ENCODE measurements at places on chromosomes 1 and 21.

- H3K36me3 ChIP-seq = no peaks in the 10 kb centered on the region
- H3K27ac ChIP-seq = no peak overlapping the region
- no peak for DNase-seq
- no peaks in the 10 kb centered on the region for H3K4me1 ChIP-seq
- H3K4me3 ChIP-seq = no peak overlapping the region
Observed at GRCh38 chr1:209403921-209404320, 179.6 kb upstream of the CAMK1G start.

DNA sequence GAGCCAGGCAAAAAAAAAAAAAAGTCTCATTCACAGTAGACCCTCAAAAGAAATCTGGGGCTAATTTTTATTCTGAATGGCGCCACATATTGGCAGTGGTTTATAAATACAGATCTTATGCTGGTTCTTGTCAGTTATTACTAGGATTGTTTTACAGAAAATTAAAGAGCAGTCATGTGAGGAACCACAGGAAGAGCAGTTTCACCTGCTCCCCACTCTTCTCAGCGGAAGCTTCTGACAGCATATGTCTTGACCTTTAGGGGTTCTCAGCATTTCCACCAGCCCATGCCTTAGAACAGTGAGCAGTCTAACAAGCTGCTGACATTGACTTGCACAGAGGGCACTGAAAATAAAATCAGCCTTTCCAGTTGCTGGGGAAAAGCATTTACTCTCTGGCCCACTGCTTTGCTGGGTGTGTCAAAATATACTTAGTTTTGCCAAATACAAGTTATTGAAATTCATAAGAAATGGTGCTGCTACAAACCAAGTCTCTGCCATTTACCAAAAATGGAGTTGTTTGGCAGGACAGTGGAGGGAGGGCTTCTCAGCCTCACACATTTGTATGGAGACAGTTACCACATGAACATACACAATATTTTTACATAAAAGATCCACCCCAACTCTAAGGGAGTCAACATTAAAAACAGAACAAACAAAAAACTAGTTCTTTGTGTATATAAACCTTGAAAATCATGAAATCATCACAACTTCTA, 144.2 kb downstream of the SYT2 start:
- no peaks in the 10 kb centered on the region for H3K27me3 ChIP-seq
- H3K4me3 ChIP-seq = no peak overlapping the region
- H3K4me1 ChIP-seq = peaks cover 31% of the 10 kb centered on the region
- DNase-seq = no peak

- peaks cover 2% of the 10 kb centered on the region for H3K27me3 ChIP-seq
- H3K36me3 ChIP-seq = no peaks in the 10 kb centered on the region
- H3K4me3 ChIP-seq = no peak overlapping the region
- no peak for DNase-seq
- H3K4me1 ChIP-seq = no peaks in the 10 kb centered on the region
Observed at GRCh38 chr1:162360874-162361260, 15.8 kb downstream of the SPATA46 start.

GRCh38 chr1:222767152-222767571, 30.2 kb downstream of the FAM177B start:
- peaks cover 2% of the 10 kb centered on the region for H3K4me1 ChIP-seq
- DNase-seq = no peak
- H3K27ac ChIP-seq = peak overlapping the region; percentile 7
- H3K27me3 ChIP-seq = peaks cover 3% of the 10 kb centered on the region

DNA sequence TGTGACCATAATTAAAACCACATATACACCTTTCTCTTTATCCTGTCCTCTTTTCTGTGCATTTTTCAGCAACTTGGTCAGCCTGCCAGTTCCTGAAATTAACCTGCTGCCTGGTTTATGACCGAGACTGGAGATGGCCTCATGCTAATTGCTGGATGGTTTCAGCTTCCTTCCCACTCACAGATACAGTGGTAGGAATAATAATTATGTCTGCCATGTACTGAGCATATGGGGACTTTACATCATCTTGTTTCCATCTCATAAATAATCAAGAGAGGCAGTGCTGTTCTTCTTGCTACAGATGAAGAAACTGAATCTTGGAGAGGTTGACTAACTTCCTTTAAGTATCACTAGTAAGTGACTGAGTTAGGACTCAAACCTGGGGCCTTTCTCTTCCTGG, 148.2 kb downstream of the NOS1AP start:
- no peak overlapping the region for H3K27ac ChIP-seq
- no peak for DNase-seq
- H3K27me3 ChIP-seq = no peaks in the 10 kb centered on the region
- no peaks in the 10 kb centered on the region for H3K36me3 ChIP-seq
- H3K4me1 ChIP-seq = no peaks in the 10 kb centered on the region

GRCh38 chr1:99641558-99641957, 4.4 kb upstream of the PALMD start:
- H3K36me3 ChIP-seq = no peaks in the 10 kb centered on the region
- DNase-seq = no peak
- H3K27ac ChIP-seq = no peak overlapping the region
- peaks cover 8% of the 10 kb centered on the region for H3K27me3 ChIP-seq
- H3K4me1 ChIP-seq = peaks cover 3% of the 10 kb centered on the region

- H3K4me3 ChIP-seq = no peak overlapping the region
- H3K27me3 ChIP-seq = no peaks in the 10 kb centered on the region
- H3K36me3 ChIP-seq = no peaks in the 10 kb centered on the region
- no peak for DNase-seq
Observed at GRCh38 chr1:225747566-225747965, 30.1 kb upstream of the SRP9 start.

DNA sequence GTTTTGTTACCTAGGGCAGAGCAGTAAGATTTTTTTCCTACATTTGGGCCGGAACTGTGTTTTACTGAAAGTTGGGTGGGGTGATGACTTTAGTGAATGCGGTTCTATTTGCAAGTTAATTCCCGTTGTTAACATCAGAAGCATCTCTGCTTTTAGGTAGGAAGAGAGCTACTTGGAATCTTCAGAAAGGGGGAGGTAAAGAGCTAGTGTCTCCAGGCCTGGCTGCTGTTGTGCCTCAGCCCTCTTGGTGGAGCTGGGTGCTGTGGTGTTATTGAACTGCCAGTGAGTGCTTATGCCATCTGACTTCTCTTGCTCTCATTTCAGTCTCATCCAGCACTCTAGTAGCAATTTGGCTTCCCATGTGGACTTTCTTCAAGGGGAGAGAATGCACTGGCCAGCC, 3.4 kb downstream of the KDM4A start:
- H3K36me3 ChIP-seq = peaks cover 39% of the 10 kb centered on the region
- H3K27me3 ChIP-seq = no peaks in the 10 kb centered on the region
- peaks cover 29% of the 10 kb centered on the region for H3K4me1 ChIP-seq

- peak overlapping the region; percentile 76 for H3K4me3 ChIP-seq
- DNase-seq = no peak
- H3K36me3 ChIP-seq = no peaks in the 10 kb centered on the region
- H3K27ac ChIP-seq = peak overlapping the region; percentile 52
- H3K27me3 ChIP-seq = no peaks in the 10 kb centered on the region
- peaks cover 8% of the 10 kb centered on the region for H3K4me1 ChIP-seq
Observed at GRCh38 chr1:2132222-2133038, 62.1 kb downstream of the FAAP20 start.

DNA sequence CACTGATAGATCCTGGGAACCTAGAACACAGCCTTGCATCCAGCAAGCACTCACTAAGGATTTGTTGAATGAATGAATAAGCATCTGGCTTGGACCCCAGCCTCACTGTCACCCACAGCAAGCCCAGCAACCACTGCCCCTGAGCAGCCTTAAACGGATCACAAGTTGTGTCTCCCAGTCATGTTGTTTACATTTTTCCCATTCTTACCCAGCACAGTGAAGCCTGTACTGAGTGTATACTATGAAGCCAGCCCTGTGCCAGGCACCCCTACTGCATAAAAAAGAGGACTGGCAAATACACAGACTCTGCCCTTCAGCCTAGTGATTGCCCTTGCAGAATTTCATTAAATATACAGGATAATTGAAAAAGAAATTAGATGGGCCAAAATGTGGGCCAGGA, 30.2 kb downstream of the RRAGC start:
- DNase-seq = no peak
- no peaks in the 10 kb centered on the region for H3K4me1 ChIP-seq
- H3K27me3 ChIP-seq = peaks cover 45% of the 10 kb centered on the region
- no peak overlapping the region for H3K27ac ChIP-seq

DNA sequence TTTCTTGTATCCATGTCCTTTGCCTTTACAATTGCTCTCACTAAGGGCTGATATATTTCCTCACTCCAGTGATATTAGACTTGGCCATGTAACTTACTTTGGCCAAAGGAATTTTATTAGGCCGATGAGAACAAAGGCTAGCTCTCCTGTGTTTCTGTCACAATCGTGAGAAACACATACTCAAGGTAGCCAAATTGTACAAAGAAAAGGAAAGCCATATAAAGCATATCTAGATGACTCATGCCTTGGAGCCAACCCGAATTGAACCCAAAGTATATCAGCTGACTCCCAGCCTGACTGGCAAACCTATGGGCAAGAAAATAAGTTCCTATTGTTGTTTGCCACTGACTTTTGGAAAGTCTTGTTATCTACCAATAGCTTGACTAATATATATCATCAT, 371.7 kb upstream of the LRRC7 start:
- H3K4me3 ChIP-seq = no peak overlapping the region
- H3K27me3 ChIP-seq = no peaks in the 10 kb centered on the region
- no peak for DNase-seq
- no peaks in the 10 kb centered on the region for H3K36me3 ChIP-seq
- H3K4me1 ChIP-seq = no peaks in the 10 kb centered on the region

DNA sequence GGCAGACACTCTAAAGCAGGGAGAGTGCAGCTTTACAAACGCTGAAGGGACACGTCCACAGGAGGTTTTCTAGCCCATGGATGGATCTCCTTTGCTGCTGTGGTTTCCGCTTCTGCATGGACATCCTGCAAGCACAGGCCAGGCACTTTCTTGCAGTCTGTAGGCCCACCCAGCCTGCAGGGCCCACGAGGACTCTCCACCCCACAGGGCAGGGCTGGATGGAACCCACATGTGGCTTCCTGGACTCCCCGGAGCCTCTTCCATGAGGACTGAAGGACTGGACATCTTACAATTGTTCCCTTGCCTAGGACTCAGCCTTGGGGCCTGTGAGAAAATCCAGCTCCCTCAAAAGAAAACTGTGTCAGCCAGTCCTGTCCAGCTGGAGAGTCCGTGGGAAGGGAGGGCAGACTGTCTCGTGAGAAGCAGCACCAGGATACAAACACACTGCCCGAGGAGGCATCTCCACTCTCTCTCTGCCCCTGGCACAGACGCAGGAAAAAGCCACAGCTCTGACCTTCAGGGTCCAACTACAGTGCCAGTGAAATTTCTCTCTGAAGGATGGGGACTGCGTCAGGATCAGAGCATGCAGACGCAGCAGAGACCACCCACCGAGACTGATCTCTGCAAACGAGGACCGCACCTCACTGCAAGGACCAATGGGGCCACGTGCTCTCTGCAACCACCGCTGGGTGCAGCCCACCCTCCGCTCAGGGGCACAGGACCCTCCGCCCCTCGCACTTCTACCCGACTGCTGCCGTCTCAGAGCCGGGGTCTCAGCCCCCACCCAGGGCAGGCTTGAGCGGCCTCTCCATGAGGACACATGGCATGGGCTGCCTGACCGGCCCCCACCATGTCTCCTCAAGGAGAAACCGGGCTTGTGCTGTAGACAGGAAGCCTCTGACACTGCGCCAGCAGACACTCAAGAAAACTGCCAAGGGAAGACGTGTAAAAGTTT, 130.1 kb downstream of the NPHP4 start:
- H3K4me1 ChIP-seq = no peaks in the 10 kb centered on the region
- no peak overlapping the region for H3K27ac ChIP-seq
- no peaks in the 10 kb centered on the region for H3K27me3 ChIP-seq
- no peak for DNase-seq
- no peaks in the 10 kb centered on the region for H3K36me3 ChIP-seq

DNA sequence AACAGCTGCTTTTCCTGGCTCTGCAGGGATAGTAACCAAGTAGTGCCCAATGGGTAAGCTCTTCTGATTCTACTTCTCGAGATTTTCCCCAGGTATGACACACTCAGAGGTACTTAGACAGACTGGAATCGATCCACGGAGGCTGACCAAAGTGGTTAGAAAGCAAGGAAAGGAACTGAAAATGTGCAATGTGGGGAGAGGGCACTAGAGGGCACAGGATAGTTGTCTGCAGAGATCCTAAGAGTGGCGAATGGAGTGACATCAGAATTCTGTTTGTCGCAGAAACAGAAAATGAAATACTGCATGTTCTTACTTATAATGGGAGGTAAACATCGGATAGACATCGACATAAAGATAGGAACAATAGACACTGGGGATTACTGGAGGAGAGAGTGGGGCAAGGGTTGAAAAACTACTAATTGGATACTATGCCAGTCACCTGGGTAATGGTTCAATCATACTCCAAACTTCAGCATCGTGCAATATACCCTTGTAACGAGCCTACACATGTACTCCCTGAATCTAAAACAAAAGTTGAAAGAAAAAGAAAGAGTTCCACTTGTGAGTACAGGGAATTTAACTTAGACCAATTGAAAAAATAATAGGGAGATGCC, 23.3 kb downstream of the CYP2J2 start:
- no peaks in the 10 kb centered on the region for H3K27me3 ChIP-seq
- H3K4me1 ChIP-seq = no peaks in the 10 kb centered on the region
- no peak overlapping the region for H3K4me3 ChIP-seq
- H3K27ac ChIP-seq = no peak overlapping the region
- no peaks in the 10 kb centered on the region for H3K36me3 ChIP-seq

DNA sequence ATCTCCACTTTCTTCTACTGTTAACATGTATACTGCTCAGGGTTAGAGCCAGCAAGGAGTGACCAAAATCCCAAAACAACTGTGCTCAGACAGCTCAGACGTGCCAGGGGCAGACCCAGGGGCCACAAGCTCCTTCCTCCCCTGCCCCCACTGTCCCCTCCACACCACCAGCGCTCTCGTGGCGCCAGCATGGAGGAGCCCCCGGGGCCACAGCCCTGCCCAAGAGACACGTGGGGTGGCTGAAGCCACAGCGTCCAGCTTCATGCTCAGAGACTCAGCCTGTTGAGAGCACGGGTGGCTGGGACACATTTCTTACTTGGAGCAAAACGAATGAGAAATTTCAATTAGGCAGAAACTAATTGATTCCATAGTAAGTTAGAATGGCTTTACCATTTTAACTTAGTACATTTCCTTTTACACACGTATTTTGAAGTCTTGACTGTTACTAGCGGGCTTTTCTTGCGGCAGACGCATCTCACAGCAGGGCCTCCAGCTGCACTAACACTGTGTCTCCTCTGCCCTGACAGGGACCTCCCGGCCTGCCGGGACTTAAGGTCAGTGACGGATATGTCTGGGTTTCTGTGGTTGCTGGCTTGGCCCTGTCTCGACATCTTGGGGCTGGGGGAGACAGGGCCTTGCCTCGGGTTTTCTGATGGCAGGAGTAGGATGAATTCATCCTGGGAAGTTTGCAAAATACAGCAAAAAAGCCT, 54.2 kb downstream of the SLC19A1 start:
- no peak overlapping the region for H3K4me3 ChIP-seq
- H3K27ac ChIP-seq = no peak overlapping the region
- no peaks in the 10 kb centered on the region for H3K4me1 ChIP-seq
- DNase-seq = no peak

- no peak overlapping the region for H3K27ac ChIP-seq
- no peaks in the 10 kb centered on the region for H3K4me1 ChIP-seq
- H3K27me3 ChIP-seq = peaks cover 6% of the 10 kb centered on the region
- no peak overlapping the region for H3K4me3 ChIP-seq
Observed at GRCh38 chr1:85504417-85504816, 39.5 kb upstream of the DDAH1 start.

GRCh38 chr1:43557744-43558245, 27.1 kb downstream of the PTPRF start:
- no peaks in the 10 kb centered on the region for H3K27me3 ChIP-seq
- no peaks in the 10 kb centered on the region for H3K36me3 ChIP-seq
- H3K27ac ChIP-seq = no peak overlapping the region
- no peak for DNase-seq
- H3K4me1 ChIP-seq = peaks cover 5% of the 10 kb centered on the region

- no peaks in the 10 kb centered on the region for H3K27me3 ChIP-seq
- H3K4me1 ChIP-seq = no peaks in the 10 kb centered on the region
- no peaks in the 10 kb centered on the region for H3K36me3 ChIP-seq
- H3K4me3 ChIP-seq = no peak overlapping the region
- DNase-seq = no peak
- no peak overlapping the region for H3K27ac ChIP-seq
Observed at GRCh38 chr1:178692564-178693327, 32.3 kb upstream of the RALGPS2 start.
